ENCODE measurements at places on chromosomes 16 and 17.

DNA sequence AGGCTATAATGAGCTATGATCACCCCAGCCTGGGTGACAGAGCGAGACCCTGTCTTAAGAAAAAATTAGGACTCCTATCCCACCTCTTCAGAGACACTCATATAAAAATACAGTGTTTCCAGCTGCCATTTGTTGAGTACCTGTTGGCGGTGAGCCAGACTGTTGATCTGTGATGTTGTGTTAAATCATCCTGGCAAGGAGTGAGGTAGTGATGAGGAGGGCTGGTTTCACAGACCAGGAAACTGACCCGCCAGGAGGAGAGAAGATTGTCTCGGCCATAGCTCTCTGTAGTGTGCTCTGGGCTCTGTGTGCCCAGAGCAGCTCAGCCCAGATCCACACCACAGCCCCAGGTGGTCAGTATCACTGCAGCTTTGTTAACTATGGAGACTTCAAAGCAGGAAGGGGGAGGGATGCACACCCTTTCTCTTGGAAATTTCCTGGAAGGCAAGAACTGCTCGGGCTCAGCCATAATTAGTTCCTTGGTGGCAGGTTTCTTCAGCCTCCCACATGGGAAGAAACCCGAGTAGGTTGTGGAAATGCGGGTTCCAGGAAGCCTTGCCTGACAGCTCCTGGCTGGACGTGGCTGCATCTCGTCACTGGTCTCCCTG is 343.0 kb downstream of the SNX29 start:
- DNase-seq = no peak

DNA sequence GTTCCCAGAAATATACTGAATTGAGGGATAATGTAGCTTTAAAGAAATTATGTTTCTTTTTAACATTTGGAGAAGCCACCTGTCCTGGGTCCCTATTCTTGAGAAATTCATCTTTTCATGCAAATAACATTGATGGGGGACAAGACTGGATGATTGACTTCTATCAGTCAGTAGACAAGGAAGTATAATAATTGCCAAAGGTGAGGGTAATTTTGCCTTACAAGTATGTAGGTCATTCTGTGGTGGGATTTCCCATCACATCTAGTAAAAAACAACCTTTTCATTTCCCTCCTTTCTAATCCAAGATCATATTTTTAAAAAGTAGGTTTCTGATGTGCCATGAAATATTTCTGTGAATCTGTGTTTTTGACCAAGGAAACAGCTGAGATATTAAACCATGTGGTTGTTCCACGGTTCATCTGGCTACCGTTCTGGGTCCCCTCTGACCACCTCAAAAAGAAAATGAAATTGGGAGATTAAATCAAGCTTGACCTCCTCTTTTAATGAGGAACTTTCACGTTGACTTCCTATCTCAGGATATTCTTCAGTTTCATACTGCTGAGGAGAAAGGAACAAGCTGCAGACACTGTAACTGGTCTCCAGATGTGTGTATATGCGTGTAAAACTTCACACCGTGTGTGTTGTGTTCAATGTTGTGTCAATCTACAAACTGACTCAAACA is 138.6 kb downstream of the MAP2K6 start:
- no peak for DNase-seq

DNA sequence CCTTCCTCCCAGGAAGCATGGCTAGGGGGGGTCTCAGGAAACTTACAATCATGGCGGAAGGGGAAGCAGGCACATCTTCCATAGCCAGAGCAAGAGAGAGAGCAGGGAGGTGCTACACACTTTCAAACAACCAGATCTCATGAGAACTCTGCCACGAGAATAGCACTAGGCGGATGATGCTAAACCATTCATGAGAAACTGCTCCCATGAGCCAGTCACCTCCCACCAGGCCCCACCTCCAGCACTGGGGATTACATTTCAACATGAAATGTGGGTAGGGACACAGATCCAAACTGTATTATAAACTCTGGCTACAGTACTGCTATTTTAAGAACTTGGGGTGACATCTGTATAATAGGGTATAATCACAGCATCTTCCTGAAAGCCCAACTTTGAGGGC is 83.1 kb upstream of the CACNG5 start:
- no peak for DNase-seq

DNA sequence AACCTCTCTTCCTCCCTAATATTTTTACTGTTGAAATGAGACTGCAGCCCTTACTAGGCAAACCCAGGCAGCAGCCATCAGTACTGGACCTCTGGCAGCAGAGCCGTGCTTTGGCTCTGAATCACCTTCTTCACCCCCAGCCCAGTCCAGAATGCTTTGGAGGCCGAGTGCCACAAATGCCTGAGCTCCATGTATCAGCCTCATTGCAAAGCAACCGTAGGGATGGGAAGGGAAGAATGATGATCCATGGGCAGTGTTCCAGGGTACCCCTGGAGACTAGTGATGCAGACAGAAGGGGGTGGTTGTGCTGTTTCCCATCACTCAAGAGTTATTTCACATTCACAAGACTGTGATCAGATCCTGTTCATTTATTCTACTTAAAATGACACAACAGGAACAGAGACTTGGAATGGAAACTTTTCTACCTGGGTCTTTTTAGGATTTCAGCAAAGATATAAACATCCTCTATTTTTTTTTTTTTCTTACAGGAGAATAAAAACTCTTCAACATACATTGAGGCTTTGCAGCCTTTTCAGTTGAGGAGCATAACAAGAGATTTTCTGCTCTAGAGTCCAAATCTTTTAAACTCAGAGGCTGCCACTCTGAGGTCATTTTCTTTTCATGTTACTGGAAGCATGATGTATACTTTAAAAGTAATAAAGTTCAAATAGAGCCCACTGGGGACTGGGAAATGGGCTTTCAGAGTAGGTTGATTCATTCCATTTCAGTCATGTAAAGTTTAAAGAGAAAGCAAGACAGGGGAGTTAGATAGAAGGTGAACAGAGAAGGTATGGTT is 138.3 kb downstream of the KCNJ2 start:
- DNase-seq = no peak

- DNase-seq = peak; percentile 94
Measured at GRCh38 chr16:85612801-85613603, at the start of gene GSE1. Gene GSE1, plus strand, starts transcription at chr16:85613322. Its CDS starts 70 bp downstream, at chr16:85613392.

DNA sequence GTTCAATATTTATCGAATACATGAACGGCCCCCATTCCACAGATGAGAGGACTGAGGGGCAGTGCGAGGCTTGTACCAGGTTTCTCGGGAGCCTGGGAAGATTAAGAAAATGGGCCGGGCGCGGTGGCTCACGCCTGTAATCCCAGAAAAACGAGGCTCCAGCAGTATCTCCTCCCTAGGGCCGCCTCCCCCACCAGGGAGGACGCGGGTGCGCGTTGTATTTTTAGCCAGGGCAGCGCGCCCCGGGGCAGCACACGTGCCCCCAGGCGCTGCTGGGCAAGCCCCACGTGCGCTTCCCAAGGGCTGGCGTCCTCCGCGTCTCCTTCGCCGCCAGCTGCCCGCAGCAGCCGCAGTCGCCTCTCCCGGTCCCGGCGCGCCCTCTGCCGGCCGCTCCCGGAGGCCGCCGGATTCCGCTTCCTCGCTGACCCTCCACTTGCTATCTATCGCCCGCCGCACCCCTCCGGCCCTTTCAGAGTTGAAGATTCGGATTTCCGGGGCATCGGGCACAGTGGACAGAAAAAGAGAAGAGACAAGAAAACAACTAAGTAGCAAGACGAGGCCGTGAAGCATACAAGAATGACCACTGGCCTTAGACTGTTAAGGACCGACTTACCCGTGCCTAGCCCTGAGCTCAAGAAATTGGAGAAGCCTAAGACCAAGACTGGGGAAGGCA is 1.9 kb upstream of the YBX2 start:
- DNase-seq = peak; percentile 93

DNA sequence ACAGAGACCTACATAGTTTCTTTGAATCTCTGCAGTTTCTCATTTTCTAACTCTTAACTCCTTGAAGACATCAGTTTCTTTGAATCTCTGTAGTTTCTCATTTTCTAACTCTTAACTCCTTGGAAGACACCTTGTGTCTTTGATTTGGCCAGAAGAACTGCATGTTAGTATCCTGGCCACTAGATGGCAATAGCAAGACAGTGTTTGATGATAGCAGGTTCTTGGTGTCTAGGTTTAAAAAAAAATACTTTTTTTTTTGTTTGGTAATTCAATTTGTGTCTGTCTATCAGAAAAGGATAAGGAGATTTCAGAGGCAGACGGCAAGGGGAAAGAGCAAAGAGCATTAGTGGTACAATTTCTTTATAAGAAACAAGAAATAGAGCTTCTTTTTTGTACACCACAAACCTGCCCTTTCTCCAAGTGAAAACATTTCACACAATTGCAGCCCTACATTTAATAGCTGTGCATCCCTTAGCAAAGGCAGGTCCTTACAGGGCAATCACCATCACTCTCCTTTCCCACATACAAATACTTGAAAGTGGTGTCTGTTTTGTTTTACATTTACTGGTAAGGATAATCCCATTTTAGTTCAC is 1324.9 kb upstream of the CDH8 start:
- DNase-seq = no peak

- no peak for DNase-seq
Measured at GRCh38 chr16:84332975-84333684, 35.2 kb upstream of the ATP2C2 start.

DNA sequence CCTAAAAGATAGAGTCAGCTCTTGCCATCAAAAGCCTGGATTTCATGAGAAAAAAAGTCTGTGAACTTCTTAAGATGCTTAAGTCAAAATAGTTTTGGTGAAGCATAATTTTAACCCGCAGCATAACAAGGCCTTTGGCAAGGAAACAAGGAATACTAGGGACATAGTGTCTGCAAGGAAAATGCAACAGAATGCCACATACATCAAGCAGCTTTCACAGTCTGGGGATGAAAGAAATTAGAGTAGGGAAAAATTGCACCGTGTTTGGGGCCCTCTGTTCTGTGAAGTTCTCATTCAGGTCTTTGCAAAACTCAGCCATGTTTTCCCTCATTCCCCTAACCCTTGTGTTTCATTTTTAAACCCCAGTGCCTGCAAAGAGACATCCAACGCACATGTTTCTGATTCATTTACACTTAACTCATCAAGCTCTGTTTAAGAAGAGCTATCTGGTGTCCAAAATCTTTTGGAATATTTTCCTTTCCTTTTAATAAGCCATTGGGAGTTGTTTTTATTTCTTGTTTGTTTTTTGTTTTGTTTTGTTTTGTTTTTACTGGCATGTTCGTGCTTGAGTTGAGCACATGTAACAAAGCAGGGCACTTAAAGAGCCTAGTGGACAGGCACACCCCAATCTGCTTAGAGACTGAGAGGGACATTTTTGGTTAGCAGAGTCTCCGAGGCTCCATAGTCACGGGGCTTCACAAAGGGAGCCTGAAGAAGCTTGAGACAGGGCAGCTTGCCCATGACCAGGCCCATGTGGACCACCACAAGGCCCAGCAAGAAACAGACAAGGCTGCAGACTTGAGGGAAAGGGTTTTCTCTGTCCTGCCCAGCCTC is 116.5 kb downstream of the ANKFN1 start:
- no peak for DNase-seq

- DNase-seq = no peak
Measured at GRCh38 chr17:21296097-21297025, 11.8 kb downstream of the MAP2K3 start.

DNA sequence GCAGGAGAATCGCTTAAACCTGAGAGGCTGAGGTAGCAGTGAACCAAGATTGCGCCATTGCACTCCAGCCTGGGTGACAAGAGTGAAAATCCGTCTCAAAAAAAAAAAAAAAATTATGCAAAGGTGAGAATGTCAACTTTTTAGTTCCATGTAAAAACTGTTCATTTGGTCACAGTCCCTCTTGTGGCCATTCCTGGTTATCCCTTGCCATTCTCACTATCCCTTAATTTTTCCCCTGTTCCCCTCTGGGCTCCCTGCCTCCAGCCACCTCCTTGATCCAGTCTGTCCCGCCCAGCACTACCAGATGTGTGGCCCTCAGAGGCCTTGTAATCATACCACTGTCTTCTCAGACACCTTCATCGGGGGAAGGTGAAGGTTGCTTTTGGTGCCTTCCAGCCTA is 23.4 kb downstream of the DCAF7 start:
- DNase-seq = no peak

DNA sequence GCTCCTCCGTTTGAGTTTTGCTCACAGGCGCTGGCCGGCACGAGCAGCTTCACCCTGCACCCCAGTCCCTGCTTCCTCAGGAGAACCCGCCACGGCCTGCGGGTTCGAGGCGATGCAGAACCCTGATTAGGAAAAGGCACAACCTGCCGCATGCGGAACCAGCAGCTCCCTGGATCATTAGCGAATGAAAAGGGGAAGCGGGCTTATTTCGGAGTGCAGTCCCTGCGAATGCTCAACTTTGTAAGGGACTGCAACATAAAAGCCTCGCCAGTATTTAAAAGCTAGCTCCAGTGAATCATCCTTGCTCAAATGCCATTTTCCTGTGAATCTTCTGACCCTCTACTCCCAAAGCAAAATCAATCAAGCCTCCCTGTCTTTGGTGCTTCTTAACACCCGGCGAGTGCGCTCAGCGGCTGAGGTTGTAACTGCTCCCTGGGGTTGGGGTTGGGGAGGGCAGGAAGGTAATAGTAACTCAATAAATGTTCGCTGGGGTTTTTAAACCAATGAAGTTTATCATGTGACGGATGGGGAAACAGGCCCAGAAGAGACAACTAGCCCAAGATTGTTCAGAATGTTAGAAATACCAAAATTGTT is 678 bp upstream of the AKAP10 start:
- DNase-seq = peak; percentile 17

Measured in glutamatergic neuron (in vitro differentiated cells).